ENCODE measurements at places on chromosomes 4 and X.

- peak; percentile 2 for DNase-seq
Observed at GRCh38 chrX:49309401-49309981, 6.0 kb downstream of the GAGE10 start.

- DNase-seq = no peak
Observed at GRCh38 chr4:127606823-127607222, 25.9 kb upstream of the INTU start.

GRCh38 chr4:138838251-138838650 lies 177.3 kb upstream of the NOCT start:
- DNase-seq = no peak

DNA sequence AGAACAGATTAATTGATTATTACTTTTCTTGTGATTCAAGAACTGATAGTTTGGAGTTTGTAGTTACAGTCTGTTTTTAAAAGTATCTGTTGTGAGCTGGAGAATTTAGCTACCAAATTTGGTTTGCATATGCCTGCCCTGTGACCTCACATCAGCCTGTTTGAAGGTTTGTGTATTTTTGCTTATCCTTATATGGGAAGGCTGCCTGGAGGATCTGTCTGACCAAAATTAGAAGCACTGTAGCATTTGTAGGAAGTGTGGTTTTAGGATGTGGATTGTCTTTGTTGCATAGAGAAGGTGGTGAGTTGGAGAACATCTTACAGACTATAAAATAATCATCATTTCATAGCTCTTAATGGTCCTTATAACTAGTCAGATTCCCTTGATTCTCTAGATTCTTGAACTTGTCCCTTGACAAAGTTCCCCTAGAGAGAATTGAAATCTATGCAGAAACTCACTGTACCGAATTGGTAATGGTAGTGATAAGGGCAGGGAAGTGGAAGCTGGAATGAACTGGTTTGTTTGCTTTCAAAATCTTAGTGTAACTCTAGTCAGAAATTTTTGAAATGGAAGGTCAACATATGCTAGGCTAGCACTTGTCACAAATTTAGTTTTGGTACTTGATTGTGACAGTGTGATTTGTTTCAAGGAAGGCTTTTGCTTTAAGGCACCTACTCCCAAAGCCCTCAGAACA lies 57.3 kb downstream of the SH3BGRL start:
- DNase-seq = peak; percentile 4

DNA sequence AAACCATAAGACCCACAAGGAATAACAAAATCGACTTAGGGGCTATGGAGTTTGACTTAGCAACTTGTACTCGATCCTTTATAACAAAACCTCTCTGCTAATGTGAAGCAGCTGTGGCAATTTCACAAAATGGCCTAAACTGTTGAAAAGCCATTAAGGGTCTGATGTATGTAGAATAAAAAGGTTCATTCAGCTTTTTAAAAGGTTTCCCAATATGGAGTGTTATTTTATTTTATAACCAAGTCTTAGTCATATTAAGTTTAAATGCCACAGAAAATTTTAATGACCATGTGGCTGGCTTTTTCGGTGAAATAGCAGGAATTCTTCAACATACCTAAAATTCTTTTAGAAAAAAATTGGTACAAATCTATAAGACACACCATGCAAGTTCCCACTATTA lies 291.8 kb upstream of the HAND2 start:
- no peak for DNase-seq

- no peak for DNase-seq
Observed at GRCh38 chr4:108703966-108704365, 53.6 kb downstream of the OSTC start.

GRCh38 chr4:3344596-3344995 lies 51.8 kb downstream of the RGS12 start:
- DNase-seq = no peak

- DNase-seq = no peak
Observed at GRCh38 chrX:22652596-22652995, 347.2 kb upstream of the DDX53 start.

DNA sequence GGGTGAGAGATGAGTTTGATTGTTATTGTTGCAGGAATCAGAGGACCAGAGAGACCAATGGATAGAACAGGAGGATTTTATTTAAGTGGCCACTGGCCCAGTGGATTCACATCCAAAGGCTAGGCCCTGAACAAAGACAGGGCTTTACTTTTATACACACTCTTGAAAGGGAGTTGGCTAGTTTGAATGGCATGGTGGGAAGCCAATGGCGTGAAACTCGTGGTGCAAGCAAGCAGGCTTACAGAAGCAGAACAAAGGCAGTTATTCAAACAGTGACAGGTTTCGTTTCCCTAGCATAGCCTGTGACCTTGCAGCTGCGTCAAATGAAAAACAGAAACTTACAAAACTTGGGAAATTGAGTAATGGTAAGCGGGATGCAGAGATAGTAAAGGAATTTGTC lies 110.2 kb upstream of the PRDX4 start:
- no peak for DNase-seq

GRCh38 chr4:176498617-176499256 lies 179.0 kb downstream of the SPCS3 start:
- DNase-seq = no peak

DNA sequence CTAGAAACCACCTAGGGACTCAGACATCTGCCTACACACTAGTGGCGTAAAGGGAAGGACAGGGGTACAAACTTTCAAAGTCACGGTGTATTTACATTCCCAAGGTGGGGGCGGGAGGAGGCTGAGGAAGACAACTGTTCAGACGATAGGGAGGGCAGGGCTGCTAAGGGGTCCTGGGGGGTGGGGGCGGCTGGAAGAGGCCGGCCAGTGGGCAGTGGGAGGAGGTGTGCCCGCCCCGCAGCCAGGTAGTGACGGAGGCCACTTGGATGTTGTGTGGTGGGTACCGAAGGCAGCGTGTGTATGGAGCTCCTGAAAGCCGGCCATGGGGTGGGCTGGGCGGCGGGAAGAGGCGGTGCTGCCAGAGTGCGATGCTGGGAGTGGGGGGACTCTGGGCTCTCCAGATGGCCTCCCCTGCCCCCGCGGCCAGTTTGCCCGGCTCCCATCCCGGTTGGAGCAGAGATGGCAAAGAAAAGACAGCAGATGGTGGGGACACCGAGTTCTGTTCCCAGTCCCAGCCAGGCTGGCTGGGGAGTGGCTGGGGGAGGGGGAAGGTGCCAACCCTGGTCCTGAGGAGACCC lies 24.2 kb downstream of the L1CAM start:
- DNase-seq = no peak

- DNase-seq = no peak
Observed at GRCh38 chrX:37752936-37753335, 26.9 kb upstream of the CYBB start.

- no peak for DNase-seq
Observed at GRCh38 chr4:10028910-10029309, 7.6 kb upstream of the SLC2A9 start.

DNA sequence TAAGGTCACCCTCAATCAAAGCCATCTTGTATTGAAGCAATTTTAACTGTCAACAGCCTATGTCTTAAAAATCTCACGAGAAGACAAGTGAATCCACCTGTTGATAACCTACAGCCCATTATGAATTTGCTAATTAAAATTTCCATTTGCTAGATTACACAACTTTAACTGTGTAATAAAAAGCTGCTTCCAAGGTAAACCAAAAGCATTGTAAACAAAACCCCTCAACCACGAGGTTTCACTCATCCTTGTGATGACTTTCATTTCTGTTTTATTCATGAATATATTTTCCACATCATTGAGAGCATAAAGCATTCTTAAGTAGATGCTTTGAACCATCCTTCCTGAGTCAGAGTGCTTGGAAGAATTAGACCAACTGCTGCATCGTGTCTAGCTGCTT lies 217.5 kb upstream of the GYPA start:
- DNase-seq = no peak

GRCh38 chr4:78737035-78737434 lies 39.1 kb upstream of the BMP2K start:
- no peak for DNase-seq

GRCh38 chr4:24544208-24544988 lies 40.0 kb downstream of the DHX15 start:
- no peak for DNase-seq

- no peak for DNase-seq
Observed at GRCh38 chr4:151797131-151797530, 36.3 kb upstream of the GATB start.

DNA sequence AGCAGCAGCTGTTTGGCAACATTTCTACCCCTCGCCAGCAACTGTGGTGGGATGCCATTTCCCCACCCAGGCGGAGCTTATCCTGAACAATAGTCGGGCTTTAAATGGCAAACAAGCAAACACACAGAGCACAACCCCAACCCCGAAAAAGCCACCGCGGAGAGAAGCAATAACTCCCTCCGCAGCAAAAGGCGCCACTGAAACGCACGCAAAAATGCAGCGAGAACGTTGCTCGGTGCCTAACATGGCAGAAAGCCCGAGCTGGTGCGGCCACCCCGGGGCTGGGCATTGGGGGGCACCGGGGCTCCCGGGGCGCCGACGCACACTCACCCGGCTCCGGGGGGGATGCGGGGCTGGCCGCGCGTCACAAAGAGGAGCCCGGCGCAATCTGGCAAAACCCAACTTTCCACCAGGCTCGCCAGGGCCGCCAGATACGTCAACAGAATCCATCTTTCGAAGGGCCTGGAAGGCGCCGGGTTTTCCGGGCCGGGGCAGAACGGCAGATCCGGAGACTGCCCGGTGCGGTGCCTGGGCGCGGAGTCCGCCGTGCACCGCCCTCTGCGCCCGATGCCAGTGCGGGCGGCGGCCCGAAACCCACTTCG lies 818 bp downstream of the RAI2 start:
- DNase-seq = no peak

GRCh38 chr4:110418641-110419040 lies 57.3 kb upstream of the ENPEP start:
- no peak for DNase-seq

GRCh38 chr4:76388160-76388908 lies 32.6 kb downstream of the CCDC158 start:
- DNase-seq = no peak

DNA sequence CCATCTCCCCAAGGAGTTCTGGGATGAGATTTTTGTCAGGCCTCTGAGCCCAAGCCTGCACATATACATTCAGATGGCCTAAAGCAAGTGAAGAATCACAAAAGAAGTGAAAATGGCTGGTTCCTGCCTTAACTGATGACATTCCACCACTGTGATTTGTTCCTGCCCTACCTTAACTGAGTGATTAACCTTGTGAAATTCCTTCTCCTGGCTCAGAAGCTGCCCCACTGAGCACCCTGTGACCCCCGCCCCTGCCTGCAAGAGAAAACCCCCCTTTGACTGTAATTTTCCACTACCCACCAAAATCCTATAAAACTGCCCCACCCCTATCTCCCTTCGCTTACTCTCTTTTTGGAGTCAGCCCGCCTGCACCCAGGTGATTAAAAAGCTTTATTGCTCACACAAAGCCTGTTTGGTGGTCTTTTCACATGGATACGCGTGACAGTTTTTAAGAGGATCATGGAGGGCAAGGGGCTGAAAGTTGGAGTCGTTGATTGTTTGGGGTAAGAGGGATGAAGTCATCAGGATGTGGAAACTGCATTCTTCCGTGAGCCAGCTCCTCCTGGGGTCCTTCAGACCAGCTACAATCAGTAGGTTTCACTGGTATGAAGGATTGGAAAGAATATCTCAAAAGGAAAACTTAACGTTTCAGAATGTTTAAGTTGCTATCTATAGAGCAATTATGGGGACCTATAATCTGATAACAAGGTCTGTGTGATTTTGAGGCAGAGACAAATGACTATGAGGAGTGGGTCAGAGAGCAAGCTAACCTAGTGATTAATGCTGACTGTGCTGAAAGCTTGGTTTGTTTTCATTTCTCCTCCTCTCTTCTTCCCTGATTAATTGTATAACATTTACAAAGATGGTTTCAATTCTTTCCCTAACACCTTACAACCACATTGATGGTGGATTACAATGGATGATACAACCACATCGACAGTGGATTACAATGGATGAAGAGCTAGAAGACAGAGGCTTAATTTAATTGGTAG lies 28.6 kb upstream of the MAGEA11 start:
- DNase-seq = no peak

GRCh38 chrX:123169247-123169901 lies 14.7 kb upstream of the GRIA3 start:
- no peak for DNase-seq
